ENCODE measurements at places on chromosomes 11 and 22. TPM values are rescaled to one million over a fixed set of nuclear protein-coding genes. Genes with fewer than 3 reads are reported as not detected.

The MRGPRX3 gene
- not detected for total RNA-seq

The SERPING1 gene
- 1.7 TPM for total RNA-seq

The C22orf42 gene
- not detected for total RNA-seq

The MYOD1 gene
- total RNA-seq, result not detected

The SCGB2A2 gene
- total RNA-seq, result not detected

Data from A549 treated with RU486 at 1 μM for 4 hours (cell line).